ENCODE measurements at places on chromosomes 3 and 15.

- DNase-seq = no peak
These were observed 51.8 kb downstream of the TMEM108 start for GRCh38 chr3:133089906-133090485.

GRCh38 chr3:163462446-163462845, 1615.8 kb downstream of the SI start:
- DNase-seq = no peak

DNA sequence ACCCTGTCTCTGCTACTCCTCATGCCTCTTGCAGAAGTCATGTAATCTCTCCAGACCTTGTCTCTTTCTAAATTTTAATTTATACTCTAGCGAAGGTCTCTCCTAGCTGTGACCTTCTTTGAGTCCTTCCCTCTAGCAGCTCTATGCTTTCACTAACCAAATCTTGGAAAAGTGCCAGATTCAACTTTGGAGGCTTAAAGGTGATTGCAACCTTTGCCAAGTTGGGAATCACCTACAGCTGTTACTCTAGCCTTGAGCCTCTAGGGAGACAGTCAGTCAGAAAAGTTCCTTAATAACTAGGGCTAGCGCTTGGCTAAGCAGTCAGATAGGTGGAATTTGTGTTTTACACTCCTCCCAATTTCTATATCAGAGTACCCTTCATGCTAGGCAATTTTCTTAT, 46.1 kb upstream of the ABI3BP start:
- no peak for DNase-seq

- no peak for DNase-seq
These were observed 3.5 kb downstream of the NAALADL2 start for GRCh38 chr3:174862666-174863065.

GRCh38 chr3:53545310-53545995, 51.0 kb downstream of the CACNA1D start:
- no peak for DNase-seq

DNA sequence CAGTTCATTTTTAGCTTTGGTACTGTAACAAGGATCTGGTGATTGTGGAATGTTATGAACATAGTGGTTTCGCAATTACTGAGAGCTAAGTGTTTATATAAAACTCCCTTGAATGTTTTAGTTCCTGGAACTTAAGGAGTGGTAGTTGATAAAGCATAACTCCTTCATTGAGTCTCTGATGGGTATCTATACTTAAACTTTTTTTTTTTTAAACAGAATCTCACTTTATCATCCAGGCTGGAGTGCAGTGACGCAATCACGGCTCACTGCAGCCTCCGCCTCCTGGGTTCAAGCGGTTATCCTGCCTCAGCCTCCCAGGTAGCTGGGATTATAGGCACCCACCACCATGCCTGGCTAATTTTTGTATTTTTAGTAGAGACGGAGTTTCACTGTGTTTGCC, 11.3 kb downstream of the PRKCI start:
- DNase-seq = no peak

DNA sequence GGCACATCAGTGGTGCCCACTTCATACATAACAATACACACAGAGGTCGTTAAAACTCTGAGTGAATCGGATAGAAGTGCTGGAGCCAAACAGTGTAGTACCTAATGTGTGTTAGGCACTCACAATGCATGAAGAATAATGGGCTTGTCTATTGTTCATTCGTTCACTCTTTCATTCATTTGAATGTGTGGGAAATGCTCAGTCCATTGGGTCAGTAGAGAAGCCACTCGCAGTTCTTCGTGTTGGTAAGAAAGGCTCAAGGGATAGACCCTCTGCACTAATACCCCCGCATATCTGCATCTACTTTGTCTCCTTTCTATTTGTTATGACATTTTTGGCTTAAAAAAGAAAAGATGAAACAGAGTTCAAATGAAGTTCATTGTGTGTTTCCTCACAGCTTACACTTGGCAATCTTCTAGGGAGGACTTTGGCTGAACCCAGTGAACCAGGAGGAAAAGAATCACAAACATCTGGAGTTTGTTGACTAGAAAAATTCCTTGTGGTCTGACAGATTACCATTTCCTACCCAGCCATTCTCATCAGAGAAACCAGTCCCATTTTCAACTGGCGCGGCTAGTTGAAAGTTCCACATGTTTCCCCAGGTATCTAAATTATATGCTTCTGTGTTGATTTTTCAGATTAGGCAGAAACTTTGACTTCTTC, 32.8 kb upstream of the MFSD1 start:
- DNase-seq = no peak

- no peak for DNase-seq
These were observed 27.4 kb downstream of the CLK3 start for GRCh38 chr15:74642734-74643664.

- no peak for DNase-seq
These were observed 36.9 kb downstream of the THRB start for GRCh38 chr3:24457719-24458118.

DNA sequence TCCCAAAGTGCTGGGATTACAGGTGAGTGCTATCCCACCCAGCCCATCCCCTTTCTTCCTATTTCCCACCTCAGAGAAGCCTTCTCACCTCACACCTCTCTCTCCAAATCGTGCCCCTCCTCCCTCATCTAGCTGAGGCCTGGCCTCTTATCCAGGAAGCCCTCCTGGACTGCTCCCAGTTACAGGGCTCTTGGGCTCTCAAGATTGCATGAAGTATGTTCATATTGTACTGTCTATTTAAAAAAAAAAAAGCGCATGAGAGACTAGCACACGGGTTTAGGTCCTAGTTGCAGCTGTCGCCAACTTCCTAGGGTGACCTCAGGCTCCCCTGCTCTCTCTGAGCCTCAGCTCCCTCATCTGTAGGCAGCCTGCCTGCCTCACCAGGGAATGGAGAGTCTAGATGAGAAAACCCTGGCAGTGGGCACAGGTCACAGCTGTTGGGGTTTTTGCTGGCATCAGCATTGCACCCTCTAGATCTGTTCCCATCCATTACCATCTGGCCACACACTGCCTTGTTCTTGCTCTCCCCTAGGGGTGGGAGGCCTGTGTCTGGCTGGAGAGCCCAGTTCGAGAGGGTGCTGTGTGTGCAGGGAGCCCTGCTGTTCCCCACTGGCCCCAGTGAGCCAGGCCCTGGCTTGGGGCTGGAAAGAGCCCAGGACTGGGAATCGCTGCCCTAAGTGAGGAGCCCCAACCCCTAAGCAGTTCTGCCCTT, 24.2 kb upstream of the C15orf39 start:
- DNase-seq = no peak

GRCh38 chr15:85891470-85891869, 96.7 kb upstream of the KLHL25 start:
- no peak for DNase-seq

Measured in CD4-positive, alpha-beta T cell treated with Interleukin-12 subunit alpha and Interleukin-12 subunit beta, for 1 hour (primary cell).